ENCODE measurements at places on chromosomes 1 and 21.

- DNase-seq, result no peak
Observed at GRCh38 chr1:117014209-117014608, 12.6 kb downstream of the CD101 start.

DNA sequence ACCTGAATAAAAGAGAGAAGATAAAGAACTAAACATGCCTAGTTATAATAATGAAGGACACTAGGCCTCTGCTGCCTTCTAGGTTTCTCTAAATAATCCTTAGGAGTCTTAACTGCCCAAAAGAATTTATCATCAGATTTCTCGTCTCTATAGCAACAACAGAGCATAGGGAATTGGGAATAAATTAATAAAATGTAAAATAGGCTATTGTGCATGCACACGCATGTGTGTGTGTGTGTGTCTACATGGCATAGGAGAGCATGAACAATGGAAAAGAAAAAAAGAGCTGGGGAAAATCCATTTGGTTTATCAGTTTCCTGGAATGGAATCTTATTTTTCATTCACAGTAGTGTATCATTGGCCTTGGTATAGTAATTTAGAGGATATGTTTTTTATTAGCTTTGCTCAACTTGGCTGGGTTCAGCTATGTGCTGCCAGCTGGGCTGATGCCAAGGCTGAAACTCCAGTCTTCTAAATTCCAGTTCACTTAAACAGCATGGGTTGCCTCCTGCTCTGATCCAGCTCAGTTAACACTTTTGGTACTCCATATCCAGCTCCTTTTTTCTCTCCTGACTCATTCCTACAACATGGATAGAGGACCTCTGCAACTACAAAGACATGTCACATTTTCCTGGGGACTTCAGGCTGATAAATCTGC, 80.6 kb upstream of the SLFNL1 start:
- DNase-seq, result no peak

GRCh38 chr1:171090604-171091003, at the start of gene FMO3:
FMO3 (plus strand) TSS chr1:171090905; CDS start chr1:171092659, 1,754 bp downstream.
- no peak for DNase-seq

- no peak for DNase-seq
Observed at GRCh38 chr1:221723018-221723847, 18.7 kb downstream of the DUSP10 start.

GRCh38 chr1:3135744-3136455, 66.9 kb downstream of the PRDM16 start:
- no peak for DNase-seq

DNA sequence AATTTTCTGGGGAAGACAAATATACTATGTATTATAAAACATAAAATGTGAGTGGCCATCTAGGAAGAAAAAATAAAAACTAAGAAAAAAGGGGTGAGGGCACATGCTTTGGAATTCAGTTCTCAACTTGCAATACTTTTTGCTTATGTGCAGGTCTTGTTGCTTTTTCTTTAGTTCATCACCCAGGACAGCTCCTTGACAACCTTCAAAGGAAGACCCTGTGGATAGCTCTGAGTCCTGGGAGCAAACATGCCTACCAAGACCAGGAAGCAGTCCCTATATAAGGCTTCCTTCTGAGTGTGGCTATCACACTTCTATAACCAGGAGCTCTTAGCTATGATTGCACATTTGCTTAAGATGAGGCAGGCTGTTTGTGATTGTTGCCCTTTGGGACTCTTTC, 78.0 kb downstream of the WDR64 start:
- no peak for DNase-seq

GRCh38 chr1:15802234-15802965, 5.0 kb downstream of the UQCRHL start:
- no peak for DNase-seq

- DNase-seq, result no peak
Observed at GRCh38 chr1:208781391-208782045, 537.3 kb upstream of the PLXNA2 start.

DNA sequence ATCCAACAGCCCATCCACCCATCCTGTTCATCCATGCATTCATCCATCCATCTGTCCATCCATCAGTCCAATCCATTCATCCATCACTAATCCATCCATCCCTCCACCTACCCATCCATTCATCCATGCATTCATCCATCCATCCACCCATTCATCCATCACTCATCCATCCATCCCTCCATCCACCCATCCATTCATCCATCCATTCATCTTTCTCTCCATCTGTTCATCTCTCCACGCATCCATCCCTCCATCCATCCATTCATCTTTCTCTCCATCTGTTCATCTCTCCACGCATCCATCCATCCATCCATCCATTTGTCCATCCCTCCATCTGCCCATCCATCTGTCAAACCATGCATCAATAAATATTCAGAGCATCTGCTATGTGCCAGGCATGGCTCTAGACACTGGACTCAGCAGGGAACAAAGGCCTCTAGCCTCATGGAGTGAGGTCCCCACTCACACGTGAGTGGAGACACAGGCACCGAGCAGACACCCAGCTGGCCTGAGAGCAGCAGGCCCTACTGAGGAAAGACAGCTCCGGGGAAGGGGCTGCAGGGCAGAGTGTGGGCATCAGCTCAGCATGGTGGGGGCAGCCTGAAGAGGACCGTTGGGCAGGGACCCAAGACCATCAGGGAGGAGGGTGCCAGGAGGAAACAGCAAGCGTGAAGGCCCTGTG, 9.6 kb downstream of the KRTAP10-1 start:
- no peak for DNase-seq

DNA sequence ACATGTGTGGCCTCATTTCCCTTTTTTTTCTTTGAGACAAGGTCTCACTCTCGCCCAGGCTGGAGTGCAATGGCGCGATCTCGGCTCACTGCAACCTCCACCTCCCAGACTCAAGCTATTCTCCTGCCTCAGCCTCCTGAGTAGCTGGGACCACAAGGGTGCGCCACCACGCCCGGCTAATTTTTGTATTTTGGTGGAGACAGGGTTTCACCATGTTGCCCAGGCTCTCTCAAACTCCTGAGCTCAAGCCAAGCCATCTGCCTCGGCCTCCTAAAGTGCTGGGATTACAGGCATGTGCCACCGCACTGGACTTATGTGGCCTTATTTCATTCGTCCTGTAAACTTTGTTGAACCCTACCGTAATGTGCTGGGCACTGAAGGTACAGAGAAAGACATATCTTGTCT, 569 bp upstream of the WARS2 start:
- DNase-seq, result no peak

GRCh38 chr1:43303471-43304313, 2.9 kb downstream of the TIE1 start:
- DNase-seq, result no peak

GRCh38 chr1:203149188-203149840, 21.8 kb downstream of the ADORA1 start:
- no peak for DNase-seq

DNA sequence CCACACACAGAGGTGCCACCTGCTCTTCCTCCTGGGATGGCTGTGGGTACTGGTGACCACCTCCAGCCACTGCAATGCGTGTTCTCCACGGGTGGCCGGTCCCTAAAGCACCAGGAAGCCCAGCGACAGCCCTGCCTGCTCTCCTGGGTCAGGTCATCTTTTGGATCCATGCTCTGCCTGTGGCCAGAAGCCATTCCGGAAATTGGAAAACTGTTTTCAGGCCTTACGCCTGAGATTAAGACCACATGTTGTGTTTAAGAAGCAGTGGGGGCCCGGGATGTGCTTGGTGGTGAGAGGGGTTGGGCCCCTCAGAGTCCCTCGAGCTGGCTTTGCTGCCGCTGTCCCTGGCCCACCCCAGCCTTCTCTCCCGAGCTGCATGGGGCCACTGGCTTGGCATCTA, 150.8 kb downstream of the PEX14 start:
- no peak for DNase-seq

Measured in germinal center (tissue), 1 donor.